CD4-positive, alpha-beta T cell (primary cell): ENCODE measurements at places on chromosomes 11 and 22. TPM values are rescaled to one million over a fixed set of nuclear protein-coding genes. Genes with fewer than 3 reads are reported as not detected.

DNA sequence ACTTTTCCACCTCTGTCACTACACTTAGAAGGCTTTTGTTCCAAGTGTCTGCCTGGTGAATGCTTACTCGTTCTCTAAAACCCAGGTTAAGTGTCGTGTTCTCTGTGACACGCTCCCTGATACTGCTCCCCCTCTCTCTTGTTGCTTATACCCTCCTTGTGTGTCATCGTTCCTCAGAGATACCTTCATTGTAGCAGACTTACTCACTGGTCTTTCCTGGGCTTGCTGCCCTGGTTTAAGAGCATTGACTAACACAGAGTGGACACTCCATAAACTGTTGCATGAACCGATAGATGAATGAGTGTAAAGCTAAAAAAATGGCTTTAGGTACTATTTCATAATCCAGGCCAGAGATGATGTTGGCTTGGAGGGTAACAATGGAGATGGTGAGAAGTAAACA, 171.3 kb downstream of the GRIK4 start:
- DNase-seq = no peak

- peak; percentile 17 for DNase-seq
These were observed 857 bp downstream of the ARCN1 start for GRCh38 chr11:118572981-118573550.

DNA sequence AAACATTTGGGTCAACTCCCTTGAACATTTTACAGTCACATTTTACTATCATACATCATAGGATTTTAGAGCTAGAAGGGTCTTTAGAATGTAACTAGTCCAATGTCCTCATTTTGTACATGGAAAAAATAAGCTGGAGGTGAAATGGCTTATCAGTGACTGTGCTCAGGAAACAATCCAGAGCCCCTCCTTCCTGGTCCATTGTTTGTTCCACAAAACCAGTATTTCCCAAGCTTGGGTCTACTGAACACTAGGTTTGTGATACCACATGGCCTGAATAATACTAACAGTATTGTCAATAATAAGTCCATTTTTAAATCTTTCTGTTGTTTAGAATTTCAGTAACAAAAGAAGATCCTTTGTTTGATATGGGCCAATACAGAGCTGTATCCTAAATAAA, 27.1 kb downstream of the PDGFD start:
- no peak for DNase-seq

GRCh38 chr11:17822401-17822781, 87.8 kb downstream of the KCNC1 start:
- no peak for DNase-seq

- no peak for DNase-seq
These were observed 3.1 kb downstream of the PPP2R1B start for GRCh38 chr11:111762981-111763643.

GRCh38 chr11:45563171-45563570, 102.3 kb downstream of the CHST1 start:
- DNase-seq = no peak

SHISAL1 gene
- not detected for total RNA-seq

CNTN5 gene
- total RNA-seq = not detected
